ENCODE measurements at places on chromosomes 2 and 18. TPM values are rescaled to one million over a fixed set of nuclear protein-coding genes. Genes with fewer than 3 reads are reported as not detected.

DNA sequence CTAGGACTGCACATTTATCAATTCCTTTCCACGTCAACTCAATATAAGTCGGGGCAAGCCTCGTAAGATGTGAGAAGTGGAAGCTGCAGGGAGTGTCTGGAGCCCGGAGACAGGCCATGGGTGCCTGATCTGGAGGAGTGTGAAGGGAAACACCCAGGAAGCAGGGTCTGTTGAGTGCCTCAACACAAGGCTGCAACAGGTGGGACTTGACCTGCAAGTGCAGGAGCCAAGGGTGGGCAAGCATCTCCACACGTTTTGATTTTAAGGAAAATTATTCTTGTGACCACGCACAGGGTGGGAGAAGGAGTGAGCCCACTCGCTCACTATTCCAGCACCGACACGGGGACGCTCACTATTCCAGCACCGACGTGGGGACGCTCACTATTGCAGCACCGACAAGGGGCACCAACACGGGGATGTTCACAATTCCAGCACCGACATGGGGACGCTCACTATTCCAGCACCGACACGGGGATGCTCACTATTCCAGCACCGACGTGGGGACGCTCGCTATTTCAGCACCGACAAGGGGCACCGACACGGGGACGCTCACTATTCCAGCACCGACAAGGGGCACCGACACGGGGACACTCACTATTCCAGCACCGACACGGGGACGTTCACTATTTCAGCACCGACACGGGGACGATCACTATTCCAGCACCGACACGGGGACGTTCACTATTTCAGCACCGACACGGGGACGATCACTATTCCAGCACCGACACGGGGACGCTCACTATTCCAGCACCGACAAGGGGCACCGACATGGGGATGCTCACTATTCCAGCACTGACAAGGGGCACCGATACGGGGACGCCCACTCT, 197.3 kb downstream of the EIPR1 start:
- no peak overlapping the region for H3K4me3 ChIP-seq
- peaks cover 2% of the 10 kb centered on the region for H3K36me3 ChIP-seq
- H3K4me1 ChIP-seq: no peaks in the 10 kb centered on the region
- no peak for DNase-seq

GRCh38 chr2:146879882-146880281, 964.9 kb upstream of the ACVR2A start:
- no peaks in the 10 kb centered on the region for H3K27me3 ChIP-seq
- H3K4me3 ChIP-seq: no peak overlapping the region

- H3K4me3 ChIP-seq: no peak overlapping the region
- H3K27me3 ChIP-seq: no peaks in the 10 kb centered on the region
- DNase-seq: no peak
Observed at GRCh38 chr2:137525132-137525531, 439.1 kb upstream of the HNMT start.

Gene DLX1
- total RNA-seq: not detected

Gene DSC2
- 29.8 TPM for total RNA-seq

- H3K27ac ChIP-seq: peak overlapping the region; percentile 64
- H3K36me3 ChIP-seq: peaks cover 34% of the 10 kb centered on the region
- no peak overlapping the region for H3K4me3 ChIP-seq
- H3K4me1 ChIP-seq: peaks cover 15% of the 10 kb centered on the region
Observed at GRCh38 chr2:101830555-101830954, 133.0 kb downstream of the MAP4K4 start.

Gene CNDP2
- total RNA-seq: 248 TPM

Gene GALNT14
- total RNA-seq: 6.8 TPM

Gene OR6B2
- not detected for total RNA-seq

- no peaks in the 10 kb centered on the region for H3K27me3 ChIP-seq
- no peak overlapping the region for H3K4me3 ChIP-seq
- H3K27ac ChIP-seq: no peak overlapping the region
- no peaks in the 10 kb centered on the region for H3K36me3 ChIP-seq
- DNase-seq: no peak
Observed at GRCh38 chr18:76557026-76557575, 62.1 kb upstream of the ZNF516 start.

Gene DPP10
- total RNA-seq: 6.0 TPM

DNA sequence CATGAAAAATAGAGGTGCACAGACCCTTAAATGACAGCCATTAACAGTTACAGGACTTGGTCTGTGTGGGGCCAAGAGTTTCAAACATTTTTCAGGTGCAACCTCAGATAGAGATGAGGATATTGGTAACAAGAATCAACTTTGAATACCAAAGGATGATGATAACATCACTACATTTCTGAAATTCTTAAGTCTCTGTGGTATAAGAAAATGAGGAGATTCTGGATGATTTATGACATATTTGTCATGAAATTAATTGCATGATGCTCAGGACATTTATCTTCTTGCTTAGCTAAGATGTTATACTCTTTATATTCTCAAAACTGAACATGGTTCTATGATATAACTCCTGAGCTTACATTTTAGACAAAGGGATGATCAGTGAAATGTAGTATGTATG, 471.8 kb upstream of the CWC22 start:
- no peaks in the 10 kb centered on the region for H3K4me1 ChIP-seq
- DNase-seq: no peak
- H3K27ac ChIP-seq: no peak overlapping the region
- no peaks in the 10 kb centered on the region for H3K27me3 ChIP-seq
- H3K4me3 ChIP-seq: no peak overlapping the region

DNA sequence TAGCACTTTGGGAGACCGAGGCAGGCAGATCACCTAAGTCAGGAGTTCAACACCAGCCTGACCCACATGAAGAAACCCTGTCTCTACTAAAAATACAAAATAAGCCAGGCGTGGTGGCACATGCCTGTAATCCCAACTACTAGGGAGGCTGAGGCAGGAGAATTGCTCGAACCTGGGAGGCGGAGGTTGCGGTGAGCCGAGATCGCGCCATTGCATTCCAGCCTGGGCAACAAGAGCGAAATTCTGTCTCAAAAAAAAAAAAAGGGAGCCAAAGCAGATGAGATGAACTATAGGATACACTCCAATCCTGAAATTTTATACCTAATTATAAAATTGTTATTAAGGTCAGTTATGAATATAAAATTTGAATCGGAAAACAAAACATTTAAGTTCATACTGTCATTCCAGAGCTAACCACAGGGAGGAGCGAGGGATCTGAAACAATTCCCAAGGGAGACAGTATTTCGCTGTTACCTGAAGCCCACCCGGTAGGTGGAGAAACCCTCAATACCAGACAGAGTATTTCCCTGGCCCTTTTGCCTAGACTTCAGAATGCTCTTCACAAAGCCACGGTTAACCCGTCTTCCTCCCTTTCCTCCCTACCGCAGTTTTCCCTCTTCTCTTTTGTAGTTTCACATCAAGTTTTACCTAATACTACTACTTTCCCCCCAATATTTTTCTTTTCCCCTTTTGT, 1.4 kb downstream of the PPM1G start:
- DNase-seq: peak; percentile 51
- peaks cover 13% of the 10 kb centered on the region for H3K36me3 ChIP-seq
- H3K4me1 ChIP-seq: peaks cover 18% of the 10 kb centered on the region
- H3K4me3 ChIP-seq: peak overlapping the region; percentile 84

Gene IL1R2
- not detected for total RNA-seq

- no peaks in the 10 kb centered on the region for H3K36me3 ChIP-seq
- no peak overlapping the region for H3K4me3 ChIP-seq
- H3K27me3 ChIP-seq: no peaks in the 10 kb centered on the region
- no peaks in the 10 kb centered on the region for H3K4me1 ChIP-seq
- DNase-seq: no peak
- H3K27ac ChIP-seq: no peak overlapping the region
Observed at GRCh38 chr2:17867133-17867532, 11.3 kb upstream of the KCNS3 start.

DNA sequence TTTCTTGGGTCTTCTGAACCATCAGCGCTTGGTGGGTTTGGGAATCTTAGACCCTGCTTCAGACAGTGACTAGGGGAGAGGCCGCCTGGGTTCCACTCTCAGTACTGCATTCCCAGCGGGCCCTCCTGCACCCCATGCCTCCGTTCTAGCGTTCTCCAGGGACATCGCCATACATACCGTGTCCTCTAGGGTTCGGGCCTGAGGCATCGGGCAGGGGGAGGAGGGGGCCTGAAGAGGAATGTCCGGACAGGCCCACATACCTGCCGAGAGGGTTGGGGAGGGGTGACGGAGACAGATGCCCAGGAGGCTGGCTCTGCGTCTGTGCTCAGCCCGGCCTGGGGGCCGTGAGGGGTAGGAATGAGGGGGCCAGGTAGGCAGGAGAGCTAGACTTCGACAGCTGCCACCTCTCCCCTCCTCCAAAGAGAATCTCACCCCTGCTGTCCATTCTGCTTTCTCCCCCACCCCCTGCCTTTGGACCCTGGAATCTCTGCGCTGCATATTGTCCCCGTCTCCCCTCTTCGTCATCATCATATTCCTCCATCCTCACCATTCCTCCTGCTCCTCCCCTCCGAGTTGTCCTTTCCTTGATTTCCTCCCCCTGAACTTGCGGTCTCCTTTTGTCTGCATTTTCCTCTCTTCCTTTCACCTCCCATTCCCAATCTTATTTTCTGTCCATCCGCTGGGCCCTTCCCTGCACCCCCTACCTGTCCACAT, 7.8 kb upstream of the WNT10A start:
- no peak overlapping the region for H3K27ac ChIP-seq
- peak overlapping the region; percentile 38 for H3K4me3 ChIP-seq
- no peaks in the 10 kb centered on the region for H3K36me3 ChIP-seq
- H3K4me1 ChIP-seq: peaks cover 21% of the 10 kb centered on the region

- H3K27ac ChIP-seq: no peak overlapping the region
- no peaks in the 10 kb centered on the region for H3K27me3 ChIP-seq
- DNase-seq: no peak
- no peak overlapping the region for H3K4me3 ChIP-seq
- H3K4me1 ChIP-seq: peaks cover 5% of the 10 kb centered on the region
Observed at GRCh38 chr2:220096406-220096805, 469.0 kb downstream of the SLC4A3 start.

GRCh38 chr18:29780816-29781215, 1261.7 kb downstream of the DSC3 start:
- no peaks in the 10 kb centered on the region for H3K27me3 ChIP-seq
- peaks cover 7% of the 10 kb centered on the region for H3K4me1 ChIP-seq
- DNase-seq: no peak
- H3K4me3 ChIP-seq: no peak overlapping the region

- no peak for DNase-seq
- H3K4me1 ChIP-seq: peaks cover 37% of the 10 kb centered on the region
- H3K27me3 ChIP-seq: no peaks in the 10 kb centered on the region
- no peaks in the 10 kb centered on the region for H3K36me3 ChIP-seq
- no peak overlapping the region for H3K4me3 ChIP-seq
- peak overlapping the region; percentile 5 for H3K27ac ChIP-seq
Observed at GRCh38 chr2:168594778-168595177, 138.7 kb downstream of the CERS6 start.

GRCh38 chr18:55998801-55999385, 410.9 kb upstream of the TCF4 start:
- H3K27me3 ChIP-seq: no peaks in the 10 kb centered on the region
- H3K4me3 ChIP-seq: no peak overlapping the region
- peak overlapping the region; percentile 20 for H3K27ac ChIP-seq
- no peak for DNase-seq

Gene GCG
- total RNA-seq: 0.14 TPM

DNA sequence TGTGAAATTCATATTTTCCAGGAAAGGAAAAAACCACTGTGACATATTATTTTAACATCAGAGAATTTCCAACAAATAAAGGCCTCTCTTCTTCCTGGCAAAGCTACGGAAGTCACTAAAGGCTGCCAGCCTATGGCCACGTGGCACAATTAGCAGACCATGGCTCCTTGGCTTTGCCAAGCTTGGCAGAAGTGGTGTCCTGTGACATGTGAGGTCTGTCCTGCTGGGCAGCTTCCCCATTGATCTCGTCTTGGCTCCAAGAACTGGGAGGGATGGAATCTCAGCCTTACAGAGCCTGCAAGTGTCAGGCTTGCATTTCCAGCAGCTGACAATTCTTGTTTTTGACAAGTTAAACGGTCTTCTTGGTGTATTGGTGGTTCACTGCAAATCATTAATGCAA, 226.9 kb upstream of the THSD7B start:
- no peak overlapping the region for H3K4me3 ChIP-seq
- H3K36me3 ChIP-seq: no peaks in the 10 kb centered on the region
- no peaks in the 10 kb centered on the region for H3K27me3 ChIP-seq

All from WTC11 (cell line).